Epithelial cell of prostate (primary cell): ENCODE measurements at places on chromosomes 16 and 17.

- no peak for DNase-seq
Measured at GRCh38 chr16:73670836-73671820, 623.2 kb upstream of the ZFHX3 start.

DNA sequence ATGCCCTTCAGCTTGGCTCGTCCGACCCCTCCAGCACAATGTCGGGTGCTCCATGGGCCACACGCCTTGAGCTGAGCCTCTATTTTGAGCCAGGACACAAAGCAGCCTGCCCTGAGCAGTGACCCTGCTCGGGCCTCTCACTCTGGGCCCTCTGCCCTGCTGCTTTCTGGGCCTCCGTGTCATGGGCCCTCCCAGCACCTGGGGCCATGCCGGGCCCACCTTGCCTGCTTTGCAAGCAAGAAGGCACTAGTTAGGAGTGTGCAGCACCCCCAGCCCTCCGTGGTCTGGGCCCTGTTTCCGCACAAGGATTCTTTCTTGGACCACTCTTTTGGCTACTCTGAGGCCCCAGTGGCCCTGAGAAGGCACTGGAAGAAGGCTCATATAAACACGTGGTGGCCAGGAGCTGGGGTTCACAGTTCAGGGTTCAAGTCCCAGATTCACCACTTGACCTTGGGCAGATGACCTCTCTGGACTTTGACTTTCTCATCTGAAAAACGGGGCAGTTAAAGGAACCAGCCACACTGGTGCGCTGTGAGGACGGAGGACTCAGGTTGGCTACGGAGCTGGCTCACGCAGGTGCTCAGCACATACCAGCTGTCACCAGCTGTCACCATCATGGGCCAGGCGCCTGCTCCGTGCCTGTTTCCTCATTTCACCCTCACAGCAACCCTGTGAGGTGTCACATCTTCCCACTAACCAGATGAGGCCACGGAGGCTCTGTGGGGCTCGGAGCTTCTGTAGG is 166.0 kb upstream of the GSE1 start:
- no peak for DNase-seq

DNA sequence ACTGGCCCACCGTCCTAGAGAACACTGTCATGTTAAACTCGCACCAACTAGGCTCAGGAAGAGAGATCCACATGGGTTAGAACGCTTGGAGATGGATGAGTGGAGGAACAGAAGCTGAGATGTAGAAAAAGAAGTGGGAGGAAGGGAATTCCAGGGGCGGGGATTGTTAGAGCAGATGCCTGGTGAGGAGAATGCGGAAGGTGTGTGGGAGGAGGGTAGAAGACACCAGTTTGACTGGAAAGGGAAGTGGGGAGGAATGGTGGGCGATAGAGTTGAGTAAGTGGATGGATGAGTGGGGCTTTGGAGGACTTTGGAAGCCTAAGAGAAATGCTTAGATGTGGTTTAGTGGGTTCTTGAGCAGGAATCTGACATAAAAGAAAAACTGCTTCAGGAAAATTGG is 37.4 kb downstream of the DHX38 start:
- no peak for DNase-seq

DNA sequence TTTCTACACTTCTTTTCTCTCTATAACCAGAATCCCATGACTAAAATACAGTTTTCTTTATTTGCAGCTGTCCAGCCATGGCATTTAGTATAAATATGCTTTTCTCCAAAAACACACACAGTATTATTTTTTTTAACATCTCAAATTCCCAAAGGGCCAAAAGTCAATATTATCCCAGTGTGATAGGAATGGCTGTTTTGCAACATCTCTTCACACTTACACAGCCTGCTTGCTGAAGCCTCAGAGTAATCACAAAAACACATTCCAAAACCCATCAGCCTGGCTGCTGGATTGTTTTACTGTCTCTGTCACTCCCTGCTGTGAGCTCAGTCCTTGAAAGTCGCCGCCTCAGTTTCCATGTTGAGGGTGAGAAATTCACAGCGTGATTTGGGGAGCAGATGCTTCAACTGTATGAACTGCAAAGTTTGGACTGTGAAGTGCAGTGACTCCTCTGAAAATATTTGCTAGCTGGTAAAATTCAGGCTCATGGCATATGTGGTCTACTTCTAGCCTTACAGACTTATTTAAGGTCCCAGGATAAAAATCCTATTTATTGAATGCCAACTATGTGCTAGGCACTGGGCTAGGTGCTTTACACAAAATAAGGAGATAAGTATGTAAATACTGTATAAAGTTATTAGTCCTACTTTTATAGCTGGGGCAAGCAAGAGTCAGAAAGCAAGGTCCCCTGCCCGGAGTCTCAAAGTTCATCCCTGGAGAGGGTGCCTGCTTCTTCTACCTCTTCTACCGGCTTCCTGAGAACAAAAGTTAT is 116.5 kb downstream of the SOCS1 start:
- no peak for DNase-seq

DNA sequence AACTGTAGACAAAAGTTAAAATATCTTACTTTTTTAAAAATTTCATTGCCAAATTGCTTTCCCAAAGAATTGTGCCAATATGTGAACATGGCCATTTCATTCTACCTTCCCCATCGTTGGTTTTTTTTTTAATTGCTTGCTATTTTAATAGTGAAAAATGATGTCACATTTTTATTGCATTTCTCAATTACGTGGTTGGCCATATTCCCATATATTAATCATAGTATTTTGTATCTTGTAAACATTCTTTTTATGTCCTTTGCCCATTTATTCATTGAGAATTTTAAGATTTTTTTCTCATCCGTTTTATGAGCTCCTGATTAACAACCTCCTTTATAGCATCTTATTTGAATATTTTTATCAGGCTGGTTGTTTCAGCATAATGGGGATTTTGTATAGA is 7.2 kb downstream of the OMG start:
- no peak for DNase-seq

DNA sequence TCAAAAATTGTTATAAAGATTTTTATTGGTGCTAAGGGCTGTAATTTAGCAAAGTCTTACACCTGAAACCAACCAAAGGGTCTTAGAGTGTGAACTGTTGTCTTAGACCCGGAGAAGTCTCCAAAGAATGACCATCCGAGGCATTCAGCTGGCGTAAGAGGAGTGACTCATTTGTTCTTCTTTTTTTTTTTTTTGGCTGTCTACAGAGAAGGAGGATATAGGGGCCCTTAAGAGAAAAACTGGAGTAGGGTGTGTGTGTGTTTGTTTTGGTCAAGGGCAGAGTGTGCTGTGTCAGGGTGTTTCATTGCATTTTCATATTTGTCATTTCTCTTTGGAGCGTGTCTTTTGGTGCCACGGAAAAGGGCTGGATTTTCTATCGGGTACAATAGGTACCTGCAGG is 508.0 kb downstream of the WWOX start:
- no peak for DNase-seq

DNA sequence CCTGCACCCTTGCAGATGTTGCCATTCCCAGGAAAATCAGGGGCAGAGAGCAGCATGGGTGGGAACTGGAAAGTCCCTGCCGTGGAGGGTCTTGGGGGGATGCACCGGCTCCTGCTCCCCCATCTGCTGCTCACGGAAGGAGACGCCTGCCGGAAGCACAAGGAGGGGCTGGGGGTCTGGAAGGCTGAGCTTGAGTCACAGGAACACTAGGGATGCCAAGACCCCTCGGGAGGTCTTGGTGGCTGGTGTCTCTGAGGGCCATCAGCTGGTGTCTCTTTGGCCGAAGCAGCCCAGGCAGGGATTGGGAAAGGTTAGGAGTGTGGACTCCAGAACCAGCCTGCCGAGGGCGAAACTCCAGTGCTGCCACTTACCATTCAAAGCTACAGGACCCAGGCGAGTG is 29.4 kb upstream of the GNA13 start:
- DNase-seq: no peak

- DNase-seq: no peak
Measured at GRCh38 chr17:68356520-68356919, 65.2 kb downstream of the ARSG start.

DNA sequence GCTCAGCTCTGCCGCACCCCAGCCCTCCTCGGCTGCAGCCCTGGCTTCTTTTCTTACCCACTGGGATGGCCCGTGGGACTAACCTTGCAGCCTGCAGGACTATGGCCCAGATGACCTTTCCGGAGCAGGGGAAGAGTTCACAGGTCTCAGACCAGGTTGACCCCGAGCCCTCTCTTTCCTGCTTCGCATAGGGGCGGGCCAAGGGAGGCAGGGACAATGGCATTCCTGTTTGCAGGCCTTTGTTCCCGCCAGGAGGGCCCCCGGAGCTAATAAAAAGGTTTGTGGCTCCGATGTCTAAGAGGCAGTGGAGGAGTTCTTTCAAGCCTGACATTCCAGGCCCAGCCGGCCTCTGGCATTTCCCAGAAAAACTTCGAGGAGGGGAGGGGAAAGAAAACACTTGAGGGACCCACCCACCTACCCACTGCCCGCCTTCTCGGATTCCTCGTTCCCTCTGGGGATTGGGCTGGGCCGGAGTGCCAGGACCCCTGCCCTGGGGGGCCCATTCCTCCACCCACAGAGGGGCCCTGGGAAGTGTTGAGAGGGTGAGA is 5.8 kb upstream of the SOCS3 start:
- no peak for DNase-seq

- DNase-seq: no peak
Measured at GRCh38 chr17:75227729-75228128, 22.2 kb downstream of the NUP85 start.

DNA sequence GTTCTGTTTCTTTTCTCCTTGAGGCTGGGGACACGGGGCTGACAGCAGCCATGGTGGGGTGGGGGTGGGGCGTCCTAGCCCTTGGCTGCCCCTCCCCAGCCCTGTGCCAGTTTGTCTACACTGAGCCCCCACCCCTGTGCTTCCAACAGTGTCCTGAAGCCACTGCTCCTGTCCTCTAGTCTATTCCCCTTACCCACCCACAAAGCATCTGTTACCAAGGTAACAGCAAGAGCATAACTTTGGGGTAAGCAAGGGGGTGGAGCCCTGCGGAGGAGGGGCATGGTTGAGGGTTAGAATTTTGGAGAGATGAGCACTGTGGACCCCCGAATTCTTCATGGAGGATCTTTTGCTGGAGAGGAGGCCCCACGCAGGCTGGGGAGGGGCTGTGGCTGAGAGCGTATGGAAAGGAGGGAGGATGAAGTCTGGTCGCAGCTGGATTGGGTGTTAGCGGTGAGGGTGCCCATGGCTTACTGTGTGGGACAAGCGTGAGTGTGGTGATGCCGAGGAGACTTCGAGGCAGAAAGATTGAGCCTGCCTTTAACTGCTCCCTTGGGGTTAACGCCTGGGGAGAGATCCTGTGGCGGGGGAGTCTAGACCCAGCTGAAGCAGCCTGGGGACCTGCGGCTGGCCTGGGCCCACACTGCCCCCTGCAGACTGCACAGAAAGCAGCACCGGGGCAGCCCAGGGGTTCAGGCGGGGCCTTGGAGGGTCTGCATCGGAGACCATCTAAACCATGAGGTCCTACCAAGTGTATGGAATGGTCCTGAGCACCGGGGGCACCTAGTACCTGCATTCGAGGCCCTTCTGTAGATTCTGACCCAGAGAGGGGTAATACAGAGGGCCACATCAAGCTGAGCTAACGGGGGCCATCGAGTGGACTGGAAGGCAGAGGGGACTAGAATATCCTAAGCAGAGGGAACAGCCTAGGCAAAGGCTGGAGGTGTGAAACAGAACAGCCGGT is 6.1 kb upstream of the STAC2 start:
- no peak for DNase-seq

GRCh38 chr16:4403133-4403949 is 13.1 kb downstream of the CORO7 start:
- no peak for DNase-seq

DNA sequence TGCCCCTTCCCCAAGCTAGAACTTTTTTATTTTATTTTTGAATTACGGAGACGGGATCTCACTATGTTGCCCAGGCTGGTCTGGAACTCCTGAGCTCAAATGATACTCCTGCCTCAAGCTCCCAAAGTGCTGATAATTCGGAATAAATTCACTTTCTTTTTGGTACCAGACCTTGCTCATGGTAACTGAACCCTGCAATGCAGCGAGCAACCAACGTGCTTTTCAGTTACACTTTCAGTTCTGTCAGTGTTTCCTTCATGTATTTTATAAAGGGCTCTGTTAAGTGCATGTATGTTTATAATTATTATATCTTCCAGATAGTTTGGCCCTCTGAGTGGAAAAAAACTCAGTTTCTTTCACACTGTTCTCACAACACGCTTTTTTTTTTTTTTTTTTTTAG is 13.9 kb downstream of the C16orf96 start:
- DNase-seq: no peak

DNA sequence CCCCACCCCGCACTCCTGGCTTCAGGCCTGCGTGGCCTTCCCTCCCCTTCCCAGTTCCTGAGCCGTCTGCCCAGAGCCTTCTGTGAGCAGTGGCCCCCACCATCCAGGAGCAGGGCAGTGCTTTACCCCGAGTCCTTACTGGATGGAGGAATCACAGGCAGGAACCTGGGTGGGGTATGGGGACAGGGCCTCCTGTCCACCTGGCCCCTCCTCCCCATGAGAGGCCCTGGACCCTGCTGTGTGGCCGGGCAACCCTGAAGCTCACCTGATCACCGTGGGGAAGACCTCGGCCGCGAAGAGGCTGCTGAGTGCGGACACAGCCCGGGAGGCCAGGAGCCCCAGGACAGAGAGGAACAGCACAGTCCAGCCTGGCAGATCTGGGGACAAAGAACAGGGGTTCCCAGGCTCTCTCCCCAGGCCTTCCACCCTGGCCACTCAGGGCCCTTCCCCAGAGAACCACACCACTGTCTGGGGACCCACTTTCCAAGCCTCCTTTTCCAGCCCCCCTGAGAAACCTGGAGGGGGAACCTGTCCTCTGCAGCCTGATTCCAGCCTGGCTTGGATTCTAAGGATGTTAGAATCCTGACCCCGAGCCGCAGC is 3.2 kb downstream of the SLC22A31 start:
- DNase-seq: no peak

- no peak for DNase-seq
Measured at GRCh38 chr17:51672065-51672464, 411.7 kb downstream of the UTP18 start.

GRCh38 chr17:48335858-48336500 is 94.0 kb downstream of the SKAP1 start:
- no peak for DNase-seq
